ENCODE measurements at places on chromosomes 12 and 14. TPM values are rescaled to one million over a fixed set of nuclear protein-coding genes. Genes with fewer than 3 reads are reported as not detected.

The PAPLN gene
- total RNA-seq, result 22.2 TPM

The PPP1CC gene
- total RNA-seq, result 219 TPM

GRCh38 chr14:105087963-105088811, 23.0 kb upstream of the GPR132 start:
- H3K4me3 ChIP-seq, result no peak overlapping the region
- DNase-seq, result no peak

DNA sequence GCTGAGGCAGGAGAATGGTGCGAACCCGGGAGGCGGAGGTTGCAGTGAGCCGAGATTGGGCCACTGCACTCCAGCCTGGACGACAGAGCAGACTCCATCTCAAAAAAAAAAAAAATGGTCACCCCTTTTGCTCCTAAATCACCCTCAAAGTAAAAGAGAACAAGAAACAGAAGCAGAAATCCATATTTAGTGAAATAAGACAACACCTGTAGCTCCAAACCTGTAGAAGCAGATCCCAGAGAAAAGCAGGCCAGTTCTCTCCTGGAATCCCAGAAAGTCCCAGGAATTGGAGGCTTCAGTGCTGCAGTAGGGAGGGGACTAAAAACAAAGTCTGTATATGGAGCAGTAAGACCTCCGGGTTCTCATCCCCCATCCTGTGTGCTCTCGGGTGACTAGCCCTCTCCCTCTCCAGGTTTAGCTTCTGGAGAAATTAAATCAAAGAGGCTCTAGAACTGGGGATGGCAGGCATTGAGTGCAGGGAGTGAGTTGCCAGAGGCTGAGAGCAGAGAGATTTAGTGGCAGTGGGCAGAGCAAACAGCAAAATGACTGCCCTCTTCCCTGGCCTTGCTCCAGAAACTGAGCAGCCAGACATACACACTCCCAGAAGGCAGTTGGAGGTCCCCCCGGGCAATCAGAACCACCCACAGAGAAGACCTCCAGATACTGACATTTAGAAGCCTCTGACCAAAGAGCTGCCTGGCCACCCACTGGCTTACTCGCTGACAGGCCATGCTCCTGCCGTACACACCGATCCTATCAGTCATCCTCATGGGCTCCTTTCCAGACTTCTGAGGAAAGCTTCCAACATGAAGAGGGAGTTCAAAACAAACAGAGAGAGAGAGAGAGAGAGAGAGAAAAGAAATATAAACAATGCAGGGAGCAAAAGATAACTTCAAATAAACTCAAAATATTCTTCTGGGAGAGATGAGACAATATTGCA, 6.3 kb upstream of the MLXIP start:
- peaks cover 22% of the 10 kb centered on the region for H3K4me1 ChIP-seq
- H3K4me3 ChIP-seq, result no peak overlapping the region
- DNase-seq, result no peak

DNA sequence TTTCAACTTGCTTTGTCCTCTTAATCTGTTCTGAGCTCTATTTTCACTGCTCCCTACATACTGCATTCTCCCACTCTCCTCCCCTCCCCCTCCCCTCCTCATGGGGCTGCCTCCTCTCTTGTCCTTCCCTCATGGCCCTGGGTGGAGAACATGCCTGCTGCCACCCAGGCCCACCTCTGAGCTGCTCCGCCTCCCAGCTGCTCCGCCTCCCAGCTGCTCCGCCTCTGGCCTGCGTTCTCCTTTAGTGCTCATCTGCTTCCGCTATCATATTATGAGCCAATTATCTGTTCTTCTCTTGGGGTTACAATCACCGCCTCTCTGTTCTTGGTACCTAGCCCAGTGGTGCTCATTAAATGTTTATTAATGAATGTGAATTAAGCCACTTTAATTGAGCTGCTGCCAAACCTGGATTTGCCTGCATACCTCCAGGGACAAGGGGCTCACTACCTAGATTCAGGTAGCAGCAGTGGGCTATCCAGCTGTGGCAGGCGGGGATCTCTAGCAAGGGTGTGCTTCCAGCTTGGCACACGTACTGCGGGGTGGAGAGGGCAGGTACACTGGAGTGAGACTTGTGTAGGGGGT, 32.0 kb upstream of the FAM181A start:
- H3K27ac ChIP-seq, result no peak overlapping the region
- H3K36me3 ChIP-seq, result no peaks in the 10 kb centered on the region
- H3K27me3 ChIP-seq, result no peaks in the 10 kb centered on the region
- no peaks in the 10 kb centered on the region for H3K4me1 ChIP-seq

The NKX2-8 gene
- 0.18 TPM for total RNA-seq

The NTS gene
- 1.5 TPM for total RNA-seq

The RERG gene
- total RNA-seq, result not detected

GRCh38 chr12:94469522-94469921, 9.9 kb upstream of the CEP83 start:
- no peaks in the 10 kb centered on the region for H3K27me3 ChIP-seq
- no peaks in the 10 kb centered on the region for H3K4me1 ChIP-seq
- H3K4me3 ChIP-seq, result no peak overlapping the region
- no peaks in the 10 kb centered on the region for H3K36me3 ChIP-seq
